Caco-2 (cell line): ENCODE measurements at places on chromosomes 11 and 22.
A peak's percentile ranks its signal among the peaks of the same experiment; 100 is the strongest.

GRCh38 chr11:62858201-62858600 lies 18.8 kb upstream of the WDR74 start:
- peak; percentile 71 for DNase-seq

DNA sequence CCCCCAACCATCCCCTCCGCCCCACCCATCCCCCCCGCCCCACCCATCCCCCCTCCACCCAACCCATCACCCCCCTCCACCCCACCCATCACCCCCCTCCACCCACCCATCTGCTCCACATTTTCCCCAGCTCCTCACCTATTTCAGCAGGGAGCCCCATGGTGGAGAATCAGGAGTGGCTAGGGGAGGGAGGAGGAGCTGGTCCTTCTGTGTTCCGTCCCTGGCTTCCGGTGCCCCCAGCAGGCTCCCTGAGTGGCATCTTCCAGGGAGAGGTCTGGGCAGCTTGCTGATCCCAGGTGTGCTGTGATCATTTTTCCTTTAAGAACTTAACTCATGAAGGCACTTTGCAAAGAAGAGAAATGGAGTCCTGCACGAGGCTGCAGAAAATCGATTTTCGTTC lies 365.8 kb downstream of the TBC1D22A start:
- no peak for DNase-seq

- DNase-seq = no peak
These were observed 6.3 kb downstream of the MCAM start for GRCh38 chr11:119310682-119311052.

- no peak for DNase-seq
These were observed 51.9 kb downstream of the SPATA19 start for GRCh38 chr11:133793271-133794035.

DNA sequence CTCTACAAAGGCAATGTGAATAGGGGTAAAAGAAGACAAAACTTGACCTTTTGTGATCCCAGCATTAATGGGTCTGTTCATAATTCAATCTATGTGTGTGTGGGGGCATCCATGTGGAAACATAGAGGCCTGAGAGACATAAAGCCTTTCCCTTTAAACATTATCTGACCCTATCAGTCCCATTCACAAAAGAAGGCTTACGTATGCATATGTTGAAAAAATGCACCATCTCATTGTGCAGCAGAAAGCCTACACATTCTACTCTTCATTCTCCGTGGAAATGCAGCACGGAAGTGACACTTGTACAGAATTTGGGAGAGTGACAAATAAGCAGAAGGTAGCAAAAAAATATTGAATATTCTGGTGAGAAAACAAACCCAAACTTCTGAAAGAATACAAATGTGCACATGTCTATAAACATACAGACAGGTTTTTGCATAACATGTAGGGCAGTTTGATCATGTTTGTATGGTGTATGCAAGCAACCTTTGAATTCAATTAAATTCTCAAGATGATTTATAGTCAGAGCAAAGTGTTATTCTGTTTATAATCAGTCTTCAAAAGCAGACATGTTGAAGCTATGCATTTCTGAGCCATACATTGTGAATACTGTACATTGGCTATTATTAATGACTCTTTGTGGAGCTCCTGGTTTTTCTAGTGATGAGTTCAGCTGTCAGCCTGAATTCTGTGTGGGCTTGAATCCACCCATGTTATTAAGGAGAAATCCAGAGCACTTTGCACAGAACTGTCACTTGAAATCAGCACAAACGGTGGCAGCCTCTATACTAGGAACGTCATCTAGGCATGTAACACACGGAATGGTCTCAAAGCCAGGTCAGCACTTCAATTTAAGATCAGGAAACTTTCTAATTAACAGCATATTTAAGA lies 236.8 kb downstream of the DCDC1 start:
- no peak for DNase-seq

- peak; percentile 58 for DNase-seq
These were observed 67.8 kb upstream of the ARHGAP32 start for GRCh38 chr11:129259931-129260348.

DNA sequence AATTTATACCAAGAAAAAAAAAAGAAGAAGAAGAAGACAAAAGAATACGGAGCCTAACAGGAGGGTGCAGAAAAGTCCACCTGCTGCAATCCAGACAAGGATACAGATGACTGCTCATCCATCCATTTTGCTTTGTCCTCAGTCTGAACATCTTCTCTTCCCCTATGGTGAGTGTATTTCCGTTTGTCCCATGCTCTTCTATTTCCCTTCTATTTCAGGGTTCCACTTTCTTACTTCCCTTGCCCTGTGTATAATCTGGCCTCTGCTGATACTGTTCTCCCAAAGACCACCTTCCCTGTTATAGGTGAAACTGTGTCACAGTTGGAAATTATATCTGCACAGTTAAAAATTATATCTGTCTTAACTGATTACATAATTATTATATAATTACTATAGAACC lies 48.7 kb upstream of the USP47 start:
- DNase-seq = no peak

DNA sequence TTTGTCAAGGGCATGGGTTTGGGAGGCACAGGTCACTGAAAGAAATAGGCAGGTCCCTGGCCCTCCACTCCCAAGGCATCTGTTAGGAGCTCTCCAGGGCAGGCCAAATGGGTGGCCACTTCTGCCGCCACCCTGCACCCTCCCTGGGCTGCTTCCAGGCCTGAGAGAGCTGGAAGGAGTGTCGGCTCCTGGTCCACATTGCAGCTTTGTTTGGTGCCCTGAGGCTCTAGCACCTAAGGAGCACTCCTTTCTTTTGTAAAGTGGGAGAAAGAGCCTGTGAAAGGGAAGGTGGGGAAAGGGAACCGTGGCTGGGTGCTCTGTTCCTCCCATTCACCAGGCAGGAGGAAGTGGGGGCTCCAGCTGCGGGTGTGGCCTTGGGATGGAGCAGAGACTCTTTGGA lies 12.3 kb upstream of the FGF4 start:
- no peak for DNase-seq

DNA sequence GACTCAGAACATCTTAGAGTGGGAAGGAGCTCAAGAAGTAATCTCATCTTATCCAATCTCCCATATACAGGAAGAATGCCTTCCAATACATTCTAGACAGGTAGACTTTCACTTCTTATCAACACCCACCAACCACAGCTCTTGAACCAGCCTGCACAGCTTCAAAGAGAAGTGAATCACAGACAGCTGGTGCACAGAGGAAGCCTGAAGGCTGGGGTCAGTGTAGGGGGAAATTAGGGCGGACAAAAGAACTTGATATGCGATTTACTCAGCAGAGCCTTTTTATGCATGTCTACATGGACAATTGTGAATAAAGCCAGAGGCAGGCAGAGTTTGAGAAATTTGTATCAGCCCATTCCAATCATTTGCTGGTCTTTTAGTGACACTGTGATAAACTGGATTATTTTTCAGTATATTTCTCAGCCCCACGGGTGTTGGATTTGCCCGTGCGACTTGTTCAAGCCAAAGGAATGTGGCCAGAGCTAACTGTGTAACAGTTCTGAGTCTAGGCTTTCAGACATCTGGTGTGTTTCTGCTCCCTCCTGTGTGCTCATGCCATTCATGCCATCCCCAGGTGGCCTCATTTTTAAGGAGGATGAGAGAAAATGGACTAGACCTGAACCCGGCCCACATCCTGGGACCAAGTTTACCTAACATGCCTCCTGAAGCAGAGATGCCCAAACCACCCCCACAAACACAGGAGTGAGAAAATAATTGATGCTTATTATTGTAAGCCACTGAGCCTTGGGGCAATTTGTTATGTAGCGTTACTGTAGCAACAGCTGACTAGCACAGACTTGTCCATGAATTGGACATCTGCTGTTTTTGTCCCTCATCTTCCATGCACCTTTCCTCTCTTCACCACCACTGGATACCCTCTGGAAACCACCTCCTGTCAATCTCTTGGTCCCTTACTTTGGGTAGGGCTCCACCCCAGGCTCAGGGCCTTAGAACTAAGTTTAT lies 137.5 kb upstream of the HSD17B12 start:
- no peak for DNase-seq

- no peak for DNase-seq
These were observed 4.3 kb upstream of the CHID1 start for GRCh38 chr11:914747-915501.

- DNase-seq = no peak
These were observed 432.4 kb upstream of the LUZP2 start for GRCh38 chr11:24064309-24064903.

- DNase-seq = no peak
These were observed 8.6 kb downstream of the INPPL1 start for GRCh38 chr11:72233056-72233772.

DNA sequence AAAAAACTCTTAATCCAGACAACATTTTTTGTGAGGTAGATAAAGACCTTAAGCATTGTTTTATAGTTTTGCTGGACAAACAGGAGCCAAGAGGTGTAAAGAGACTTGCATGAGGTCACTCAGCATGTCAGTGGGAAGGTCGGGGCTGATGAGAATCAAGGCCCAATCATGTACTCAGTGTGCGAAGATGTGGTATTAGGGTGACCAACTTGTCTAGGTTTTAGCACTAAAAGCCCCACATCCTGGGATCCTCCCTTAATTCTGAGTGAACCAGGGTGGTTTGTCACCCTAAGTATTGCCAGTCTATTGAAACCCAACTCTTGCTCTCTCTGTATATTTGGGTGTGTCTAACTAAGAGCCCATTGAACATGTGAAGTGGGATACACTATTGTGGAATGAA lies 19.5 kb upstream of the SORL1-AS1 start:
- no peak for DNase-seq

- no peak for DNase-seq
These were observed 11.8 kb upstream of the E2F8 start for GRCh38 chr11:19252394-19253152.

GRCh38 chr11:34576331-34576730 lies 44.6 kb upstream of the EHF start:
- DNase-seq = no peak

- no peak for DNase-seq
These were observed 45.0 kb upstream of the MYH9 start for GRCh38 chr22:36432592-36433317.

GRCh38 chr11:128790196-128790595 lies 76.9 kb downstream of the KCNJ1 start:
- DNase-seq = no peak

- no peak for DNase-seq
These were observed 284 bp downstream of the CCS start for GRCh38 chr11:66593303-66593635.

GRCh38 chr11:41113160-41113559 lies 346.3 kb downstream of the LRRC4C start:
- no peak for DNase-seq

- no peak for DNase-seq
These were observed 1165.1 kb downstream of the LRRC4C start for GRCh38 chr11:40294349-40294735.

GRCh38 chr11:57674251-57674650 lies 6.3 kb downstream of the ZDHHC5 start:
- DNase-seq = no peak

DNA sequence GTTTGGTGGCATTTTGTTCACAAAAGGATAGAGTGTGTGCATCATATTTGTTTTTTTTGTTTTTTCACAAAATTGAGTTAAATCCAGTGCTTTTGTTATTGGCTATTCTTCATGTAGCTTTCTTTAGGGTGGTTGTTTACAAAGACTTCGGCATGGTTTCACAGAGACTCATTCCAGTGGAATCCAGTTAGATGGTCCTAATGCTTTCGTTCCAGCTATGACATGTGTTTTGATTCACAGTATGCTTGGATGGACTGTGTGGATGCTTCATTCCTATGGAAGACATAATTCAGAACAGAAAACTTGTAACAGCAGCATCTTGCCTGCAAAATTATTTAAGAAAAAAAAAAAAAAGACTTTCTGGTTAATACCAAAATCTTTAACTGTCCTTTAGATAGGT lies 97.9 kb downstream of the PDHX start:
- DNase-seq = no peak

- no peak for DNase-seq
These were observed 212.6 kb upstream of the NAV2 start for GRCh38 chr11:19499999-19500398.

DNA sequence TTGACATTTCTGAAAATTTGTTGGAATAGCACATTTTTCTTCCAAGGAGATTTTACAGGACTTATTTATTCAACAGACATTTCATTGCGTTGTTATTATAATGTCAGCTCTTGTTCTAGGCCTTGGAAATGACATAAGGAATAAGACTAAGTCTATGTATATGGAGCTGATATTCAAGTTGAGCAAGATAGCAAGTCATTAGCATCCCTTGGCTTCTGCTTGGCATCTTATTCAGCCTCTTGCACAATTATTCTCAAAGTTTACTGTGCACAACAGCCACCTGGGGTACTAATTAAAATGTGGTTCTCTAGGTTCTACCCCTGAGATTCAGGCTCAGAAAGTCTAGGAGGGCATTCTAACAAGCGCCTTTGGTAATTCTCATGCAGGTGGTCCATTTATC lies 304.8 kb upstream of the DDI1 start:
- no peak for DNase-seq

GRCh38 chr11:16749666-16750065 lies 11.2 kb downstream of the C11orf58 start:
- no peak for DNase-seq

GRCh38 chr22:37812869-37813678 lies 5.3 kb downstream of the GCAT start:
- DNase-seq = no peak

DNA sequence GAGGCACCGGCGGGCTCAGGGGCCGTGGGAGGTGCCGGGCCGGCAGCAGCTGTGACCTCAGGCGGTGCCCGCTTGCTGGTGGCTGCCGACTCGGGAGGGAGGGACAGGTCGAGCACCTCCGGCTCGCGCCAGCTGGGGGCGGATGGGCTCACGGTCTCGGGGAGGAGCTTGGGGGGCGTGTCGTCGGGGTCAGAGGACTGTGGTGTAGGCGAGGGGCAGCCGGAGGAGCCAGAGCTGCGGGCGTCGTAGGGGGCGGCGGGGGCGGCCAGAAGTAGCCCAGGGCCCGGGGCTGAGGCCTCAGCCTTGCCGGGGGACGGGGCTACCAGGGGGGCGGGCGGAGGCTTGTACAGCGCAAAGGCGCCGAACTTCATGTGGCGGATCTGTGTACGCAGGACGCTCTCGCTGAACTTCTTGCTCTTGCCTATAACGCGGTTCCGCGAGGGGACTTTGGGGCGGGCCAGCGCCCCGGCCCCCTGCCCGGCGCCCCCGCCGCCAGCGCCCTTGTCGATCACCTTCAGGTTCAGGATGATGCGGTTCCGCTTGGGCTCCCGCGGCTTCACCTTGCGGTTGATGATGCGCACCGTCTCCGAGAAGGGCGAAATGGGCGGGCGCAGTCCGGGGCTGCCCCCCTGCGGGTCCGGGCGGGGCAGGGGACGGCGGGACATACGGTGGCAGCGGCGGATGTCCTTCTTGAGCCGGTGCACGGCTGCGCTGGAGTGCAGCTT lies 5.5 kb downstream of the CBX6 start:
- DNase-seq = no peak

DNA sequence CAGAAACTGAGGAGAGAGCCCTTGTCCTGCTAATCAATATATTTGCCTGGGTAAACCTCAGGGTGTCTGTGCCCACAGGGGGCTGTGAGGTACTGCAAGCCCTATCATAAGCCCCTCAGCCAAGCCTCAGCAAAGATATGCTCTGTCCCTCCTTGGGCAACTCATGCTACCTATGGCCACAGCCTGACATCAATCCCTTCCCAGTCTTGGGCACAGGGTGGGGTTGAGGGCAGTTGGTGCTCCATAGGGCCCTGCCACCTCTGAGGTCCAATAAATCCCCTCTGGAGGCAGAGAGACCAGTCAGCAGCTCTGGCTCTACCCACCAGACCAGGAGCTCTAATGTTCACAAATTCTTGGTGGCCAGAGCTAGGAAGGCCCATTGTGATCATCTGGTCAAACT lies 23.8 kb downstream of the TPBGL start:
- DNase-seq = no peak
